T-helper 22 cell (primary cell): ENCODE measurements at places on chromosomes 1 and 21.

DNA sequence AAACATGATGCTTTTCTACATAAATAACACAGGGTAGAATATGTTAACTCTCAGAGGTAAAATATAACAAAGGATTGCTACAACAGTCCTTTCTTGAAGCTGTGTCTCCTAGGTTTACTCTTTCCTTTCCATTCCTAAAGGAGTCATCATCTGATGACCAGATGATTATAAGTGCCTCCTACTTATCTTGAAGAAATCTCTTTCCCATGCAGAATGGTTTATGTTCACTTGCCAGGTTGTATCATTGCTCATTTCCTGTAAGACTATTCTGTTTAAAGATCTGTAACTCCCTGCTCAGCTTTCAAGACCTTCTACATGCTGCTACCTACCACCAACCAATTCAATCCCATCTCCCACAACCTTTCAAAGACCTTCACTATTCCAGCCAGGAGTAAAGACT, 51.5 kb upstream of the PTCH2 start:
- DNase-seq: no peak

DNA sequence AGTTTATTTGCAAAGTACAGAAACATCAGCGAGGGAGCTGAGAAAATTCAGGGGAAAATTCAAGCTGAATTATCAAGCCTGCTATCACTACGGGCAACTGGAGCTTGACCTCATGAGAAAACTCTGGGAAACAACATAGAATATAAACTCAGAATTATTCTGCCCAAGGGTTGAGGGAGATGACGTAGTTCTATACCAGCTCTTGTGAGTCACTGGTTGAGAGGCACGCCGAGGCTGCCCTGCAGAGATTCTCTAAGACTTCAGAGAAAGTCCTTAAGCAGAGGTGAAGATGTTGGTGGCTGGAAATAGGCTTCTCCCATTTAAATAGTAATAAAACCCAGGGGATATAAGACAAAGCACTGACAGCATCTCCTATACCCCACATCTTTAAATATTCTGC, 12.3 kb downstream of the SYDE2 start:
- no peak for DNase-seq

- peak; percentile 25 for DNase-seq
These were observed 3.1 kb upstream of the TXNIP start for GRCh38 chr1:145999321-146000024.

DNA sequence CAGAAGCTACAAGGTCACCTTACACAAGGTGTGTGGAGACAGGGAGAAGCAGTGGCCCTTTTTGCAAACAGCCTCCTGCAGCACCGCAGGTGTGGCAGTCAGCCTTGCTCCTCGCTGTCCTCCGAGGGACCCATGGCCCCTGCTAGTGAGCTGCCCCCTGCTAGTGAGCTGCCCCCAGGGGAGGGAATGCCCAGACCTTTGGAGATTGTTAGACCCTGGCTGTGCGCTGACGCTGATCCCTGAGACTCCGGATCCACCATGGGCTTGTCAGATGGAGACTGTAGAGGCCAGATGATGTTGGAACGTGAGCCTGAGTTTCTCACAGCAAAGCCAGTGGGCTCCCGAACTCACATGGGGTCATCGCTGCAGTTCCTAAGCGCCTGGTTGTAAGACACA, 172.2 kb downstream of the NPHP4 start:
- DNase-seq: no peak

DNA sequence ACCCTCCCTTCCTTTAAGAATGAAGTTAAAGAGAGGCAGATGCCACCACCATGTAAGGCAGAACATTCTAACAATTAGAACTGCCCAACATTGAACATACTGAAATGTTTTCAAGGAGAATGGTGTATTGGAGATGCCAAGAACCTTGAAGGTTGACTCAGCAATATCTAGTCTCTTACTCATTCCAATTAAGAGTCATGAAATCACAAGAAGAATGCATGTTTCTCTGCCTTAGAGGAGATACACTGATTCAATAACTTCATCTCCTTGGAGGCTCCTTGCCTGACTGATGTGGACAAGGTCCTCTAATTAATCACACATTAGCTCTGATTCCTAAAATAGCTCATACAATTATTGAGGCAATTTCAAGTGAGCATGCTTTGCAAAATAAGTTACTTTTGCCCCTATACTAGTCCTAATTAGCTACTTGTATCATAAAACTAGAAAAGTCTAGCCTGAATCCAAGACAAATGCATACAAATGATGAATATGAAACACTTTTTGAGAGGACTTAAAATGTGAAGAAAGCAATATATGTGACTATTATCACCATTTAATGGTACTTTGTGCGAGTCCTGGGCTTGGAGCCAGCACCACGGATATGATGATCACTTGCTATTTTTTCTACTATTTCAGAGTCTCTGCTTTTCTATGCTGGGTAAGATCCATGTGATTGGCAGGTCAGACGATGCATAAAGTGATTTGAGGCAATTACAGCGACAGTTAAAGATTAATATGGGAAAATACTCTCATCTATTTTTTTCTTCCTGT, 114.5 kb downstream of the DSCAM start:
- DNase-seq: no peak

DNA sequence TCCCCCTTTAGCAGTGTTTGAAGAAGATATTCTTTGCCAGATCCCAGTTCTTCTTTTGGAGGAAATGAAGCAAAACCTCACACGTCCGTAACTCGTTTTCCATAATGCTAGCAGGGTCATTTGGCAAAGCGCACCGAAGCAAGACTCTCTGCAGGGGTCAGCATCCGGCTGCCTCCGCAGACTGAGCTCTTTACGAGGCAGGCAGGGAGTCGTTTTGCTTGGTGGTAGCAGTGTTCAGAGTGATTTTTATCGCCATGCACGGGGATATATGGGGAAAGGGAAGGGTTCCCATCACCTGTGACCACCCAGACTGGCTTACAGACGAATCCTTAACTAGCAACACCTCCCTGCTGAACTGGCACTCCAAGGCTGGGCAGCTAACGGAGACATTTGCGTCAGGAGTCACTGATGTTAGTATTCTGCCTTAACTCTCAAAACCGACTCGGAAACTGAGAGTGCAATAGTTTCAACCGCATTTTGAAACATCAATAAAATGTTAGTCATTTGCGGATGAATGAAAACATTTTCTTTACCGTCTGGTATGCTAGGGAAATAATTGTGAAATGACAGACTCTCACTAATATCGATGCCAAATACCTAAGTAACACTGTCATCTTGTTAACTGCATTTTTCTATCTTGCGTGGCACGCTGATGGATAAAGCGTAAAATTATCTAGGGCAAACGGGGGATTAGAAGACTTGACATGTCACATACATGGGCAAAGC, 2.2 kb upstream of the NEGR1 start:
- no peak for DNase-seq

DNA sequence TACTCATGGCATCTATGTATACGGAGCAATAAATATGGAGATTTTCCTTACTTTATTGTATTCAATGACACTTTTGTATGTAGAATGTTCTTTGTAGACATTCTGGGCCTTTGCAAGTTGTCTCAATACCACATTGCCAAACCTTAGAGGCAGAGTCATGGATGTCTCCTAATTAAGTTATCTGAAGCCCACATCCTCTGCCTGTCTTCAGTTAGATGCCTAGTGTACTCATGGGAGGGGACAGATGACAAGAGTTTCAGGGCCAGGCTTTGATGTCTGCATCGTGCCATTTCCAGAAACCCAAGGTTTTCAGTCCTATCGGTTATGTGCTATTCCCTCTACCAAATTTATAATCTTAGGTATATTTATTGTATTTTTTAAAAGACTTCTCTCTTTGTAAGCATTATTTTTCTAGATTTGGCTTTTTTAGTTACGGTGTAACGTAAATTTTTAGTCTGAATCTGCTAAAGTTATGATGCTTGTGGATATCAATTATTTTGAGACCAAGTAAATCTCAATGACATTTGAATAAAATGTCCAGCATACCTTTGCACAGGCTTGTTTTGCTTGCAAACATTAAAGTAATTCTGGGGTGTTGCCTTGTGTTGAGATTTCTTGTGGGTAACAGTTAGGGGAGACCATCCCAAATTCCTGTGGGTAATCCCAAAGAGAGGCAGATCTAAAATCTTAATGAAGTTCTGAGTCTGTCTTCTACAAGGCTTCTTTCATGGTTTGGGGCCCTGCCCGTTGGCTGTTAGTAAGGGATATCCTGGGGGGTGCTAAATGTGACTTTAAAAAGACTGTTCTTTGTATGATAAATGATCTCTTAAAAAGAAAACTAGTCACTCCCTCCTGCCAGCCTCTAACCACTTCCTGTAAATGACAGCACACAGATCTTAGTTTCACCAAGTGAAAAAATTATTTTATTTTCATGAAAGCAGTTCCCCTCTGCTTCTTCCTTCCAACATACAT, 8.0 kb upstream of the MACF1 start:
- peak; percentile 56 for DNase-seq

GRCh38 chr1:174466607-174467006, 18.8 kb downstream of the GPR52 start:
- no peak for DNase-seq

DNA sequence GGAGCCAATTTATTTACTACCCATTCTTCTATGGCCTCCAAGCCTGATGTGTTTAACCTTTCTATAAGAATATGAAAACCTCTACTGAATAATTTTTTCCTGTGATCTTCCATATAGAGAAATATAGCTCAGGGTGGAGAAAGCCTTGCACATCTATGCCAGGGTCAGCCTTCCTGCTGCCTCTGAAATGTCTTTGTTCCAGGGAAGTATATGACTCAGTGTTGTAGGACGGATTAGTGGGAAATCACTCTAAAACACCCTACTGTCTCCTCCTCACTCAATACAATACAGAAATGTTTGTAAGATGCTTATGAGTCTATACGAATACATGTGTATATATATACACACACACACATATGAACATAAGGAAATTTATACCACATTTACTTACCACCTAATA, 1044.9 kb downstream of the BRINP3 start:
- no peak for DNase-seq
